ENCODE measurements at places on chromosomes 12 and 14. TPM values are rescaled to one million over a fixed set of nuclear protein-coding genes. Genes with fewer than 3 reads are reported as not detected.

GRCh38 chr12:91133871-91134270, 22.6 kb upstream of the LUM start:
- DNase-seq, result no peak

DNA sequence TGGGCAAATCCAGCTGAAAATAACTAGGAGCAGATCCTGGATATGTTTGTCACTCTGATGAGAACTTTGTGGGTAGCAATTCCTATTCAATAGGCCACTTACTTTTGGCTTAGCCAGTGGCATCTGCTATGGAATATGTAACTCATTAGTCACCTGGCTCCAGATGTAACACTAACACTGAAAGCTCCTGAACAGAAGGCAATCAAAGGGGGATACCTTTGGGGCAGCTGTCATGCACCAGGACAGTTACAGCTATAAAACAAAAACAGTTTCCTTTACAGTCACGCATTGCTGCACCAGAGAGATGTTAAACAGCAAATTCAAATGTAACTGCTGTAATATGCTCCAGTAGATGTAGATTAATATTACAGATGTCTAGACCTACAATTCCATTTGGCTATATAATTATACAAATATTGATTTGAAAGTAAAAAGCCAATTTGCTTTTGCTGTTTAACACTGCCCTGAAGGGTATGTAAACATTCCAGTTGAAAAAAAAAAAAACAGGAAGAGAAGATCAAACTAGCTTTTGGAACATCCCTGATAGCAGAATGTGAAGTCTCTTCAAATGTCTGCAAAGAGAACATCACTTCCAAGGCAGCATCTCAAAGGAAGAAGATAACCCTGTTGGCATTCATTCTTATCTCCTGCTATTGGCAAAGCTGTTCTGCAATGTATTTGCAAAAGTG, 18.4 kb downstream of the RACGAP1 start:
- no peak for DNase-seq

GRCh38 chr12:121858318-121858661, 369 bp downstream of the HPD start:
- no peak for DNase-seq

TCL1A gene
- not detected for polyA plus RNA-seq

DNA sequence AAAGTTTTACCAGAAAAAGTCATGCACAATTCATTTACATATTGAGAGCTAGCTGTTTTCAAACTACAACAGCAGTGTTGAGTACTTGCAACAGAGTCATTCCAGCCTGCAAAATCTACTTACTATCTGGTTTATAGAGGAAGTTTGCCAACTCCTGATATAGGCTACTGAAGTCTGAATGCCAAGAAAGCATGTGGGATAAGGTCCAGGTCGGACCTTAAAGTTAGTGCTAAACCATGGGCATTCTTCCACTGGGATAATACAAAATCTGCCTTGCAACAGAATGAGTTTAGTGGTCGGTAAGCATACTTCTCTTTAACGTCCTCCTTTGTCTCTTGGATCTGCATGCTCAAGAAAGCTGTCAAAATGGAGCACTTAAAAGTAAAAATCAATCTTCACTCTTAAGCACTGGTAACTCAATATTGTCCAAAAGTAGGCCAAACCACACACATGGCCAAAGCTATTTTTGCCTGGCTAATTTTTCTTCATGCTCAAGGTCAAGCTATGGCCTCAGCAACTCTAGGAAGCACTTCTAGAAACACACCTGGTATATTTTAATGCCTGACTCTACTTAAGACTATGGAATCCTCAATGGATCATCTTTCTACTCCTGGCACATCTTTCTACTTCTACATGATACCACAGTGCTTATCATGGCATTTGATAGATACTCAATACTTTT, 364.9 kb upstream of the KITLG start:
- DNase-seq, result no peak

CLEC1B gene
- polyA plus RNA-seq, result 2.4 TPM

SOX5 gene
- 14.8 TPM for polyA plus RNA-seq

DNA sequence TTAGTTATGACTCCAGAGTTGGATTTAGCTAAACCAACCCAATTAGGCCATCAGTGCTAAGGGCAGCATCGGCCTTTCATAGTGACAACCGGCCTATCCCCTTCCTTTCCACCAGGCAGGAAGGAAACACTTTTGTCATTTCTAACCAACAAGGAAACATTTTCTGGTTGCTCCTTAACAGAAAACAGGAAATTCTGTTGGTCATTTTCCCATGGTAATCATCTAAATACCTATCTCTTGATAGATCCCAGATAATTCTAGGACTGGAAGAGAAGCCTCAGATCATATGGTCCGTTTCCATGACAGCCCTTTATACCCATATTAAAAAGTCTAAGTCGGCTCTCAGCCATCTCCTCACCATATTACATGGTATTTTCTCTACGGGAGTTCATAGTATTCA, 79.2 kb upstream of the USP44 start:
- DNase-seq, result no peak

DNA sequence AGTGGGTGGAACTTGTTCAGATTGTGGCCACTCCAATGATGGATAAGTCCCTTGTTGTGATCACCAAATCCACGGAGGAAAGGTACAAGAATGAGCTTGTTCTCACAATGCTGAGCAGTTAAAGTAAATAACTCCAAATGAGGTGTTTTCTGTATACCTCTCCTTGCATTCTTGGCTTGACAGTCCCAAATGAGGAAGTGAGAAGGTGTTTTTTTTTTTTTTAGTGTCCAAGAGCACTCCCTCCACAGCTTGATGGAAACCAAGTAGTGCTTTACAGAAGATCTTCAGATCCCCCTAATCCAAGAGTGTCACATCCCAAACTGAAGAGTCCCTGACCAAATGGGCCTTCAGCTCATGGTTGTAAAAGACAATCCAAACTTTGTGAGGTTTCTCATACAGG, 153.6 kb downstream of the ATP23 start:
- no peak for DNase-seq

GRCh38 chr14:36570065-36570464, 12.3 kb downstream of the NKX2-8 start:
- DNase-seq, result no peak

MYF6 gene
- polyA plus RNA-seq, result not detected

- DNase-seq, result peak; percentile 23
These were observed 566 bp upstream of the PRDM4 start for GRCh38 chr12:107761502-107761904.

DNA sequence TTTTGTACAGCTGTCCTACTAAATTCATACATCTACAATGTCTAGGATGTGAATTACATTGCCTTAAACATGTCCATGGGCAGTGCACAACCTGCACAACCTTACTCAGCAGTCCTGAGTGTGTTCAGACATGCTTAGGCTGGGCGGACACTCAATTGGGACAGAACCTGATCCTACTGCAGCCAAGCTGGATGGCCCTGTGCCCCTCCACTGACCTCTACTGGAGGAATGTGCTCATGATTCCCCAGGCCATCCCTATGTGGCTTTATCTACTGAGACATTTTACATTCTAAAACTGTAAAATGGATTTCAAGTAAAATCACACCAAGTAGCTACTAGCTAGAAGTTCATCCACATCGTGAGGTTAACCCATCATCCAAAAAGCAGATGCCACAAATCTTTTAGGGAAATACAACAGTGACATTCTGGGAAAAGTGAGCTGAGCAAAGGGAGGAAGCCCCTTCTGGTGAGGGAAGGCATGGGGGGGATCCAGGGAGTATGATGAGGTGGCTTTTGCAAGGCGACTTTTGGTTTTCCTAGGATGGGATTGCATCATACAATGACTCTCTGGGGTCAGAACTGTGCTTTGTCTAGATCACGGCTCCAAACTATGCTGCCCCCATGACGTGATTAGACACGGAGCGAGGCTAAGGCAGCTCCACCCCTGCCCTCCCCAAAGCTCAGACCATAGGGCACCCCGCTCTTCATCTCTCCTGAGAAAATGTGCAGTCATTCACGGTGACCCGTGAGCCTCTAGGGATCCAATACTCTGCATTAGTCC, 911.7 kb upstream of the TMEM132C start:
- peak; percentile 21 for DNase-seq

- no peak for DNase-seq
These were observed 102.8 kb upstream of the BCAT1 start for GRCh38 chr12:25051656-25052195.

DNA sequence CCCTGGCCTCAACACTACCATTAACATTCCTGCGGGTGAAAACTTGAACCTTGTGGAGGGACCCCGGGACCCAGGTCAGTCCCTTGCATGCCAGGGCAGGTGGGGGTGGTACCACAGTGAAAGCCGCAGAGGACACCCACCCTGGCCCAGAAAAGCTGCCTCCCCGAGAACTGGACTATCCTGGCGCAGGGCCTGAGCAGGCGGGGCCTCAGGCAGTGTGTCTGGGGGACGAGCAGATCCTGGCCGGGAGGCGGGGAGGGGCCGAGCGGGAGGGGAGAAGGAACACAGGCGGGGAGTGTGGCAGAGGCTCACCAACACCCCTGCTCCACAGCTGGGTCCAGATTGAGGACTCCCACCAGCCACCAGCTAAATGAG, 10.0 kb downstream of the AHNAK2 start:
- DNase-seq, result peak; percentile 71

- DNase-seq, result peak; percentile 60
These were observed 41.3 kb downstream of the MED13L start for GRCh38 chr12:116236148-116236731.

DNA sequence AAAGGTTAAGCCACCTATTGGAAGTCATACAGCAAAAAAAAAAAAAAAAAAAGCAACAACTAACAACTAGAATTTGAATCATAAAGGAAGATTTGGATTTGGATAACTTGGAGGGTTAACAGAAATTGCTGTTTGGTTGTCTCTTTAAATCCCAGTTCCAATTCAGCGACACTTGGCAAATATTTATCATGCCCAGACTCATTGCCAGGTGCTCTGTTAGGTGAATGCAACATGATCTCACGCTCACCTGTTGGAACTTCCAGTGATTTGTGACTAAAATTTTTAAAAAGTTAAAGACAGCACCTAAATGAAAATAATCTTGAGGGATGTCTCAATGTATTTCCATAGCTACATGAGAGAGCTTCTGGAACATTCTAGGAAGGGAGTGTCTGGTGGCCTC, 103.7 kb downstream of the TBX3 start:
- DNase-seq, result no peak

DNA sequence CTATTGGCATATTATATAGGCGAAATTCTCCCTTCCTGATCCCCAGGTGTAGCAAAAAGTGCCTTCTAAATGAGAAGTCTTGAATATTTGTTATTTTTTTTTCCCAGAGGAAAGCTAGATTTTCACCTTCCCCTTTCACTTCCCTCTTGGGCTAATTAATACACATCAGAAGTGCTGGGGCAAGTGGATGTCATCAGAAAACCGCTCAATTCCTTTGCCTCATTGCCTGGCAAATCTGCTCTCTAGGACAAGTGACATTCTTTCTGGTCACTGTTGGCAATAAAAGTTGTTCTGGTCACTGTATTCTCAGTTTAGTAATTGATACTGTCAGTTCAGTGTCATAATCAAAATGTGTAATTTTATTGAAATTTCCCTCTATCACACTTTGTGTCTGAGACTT, 174.5 kb downstream of the ETNK1 start:
- no peak for DNase-seq

MYL6B gene
- polyA plus RNA-seq, result 82.2 TPM

DNA sequence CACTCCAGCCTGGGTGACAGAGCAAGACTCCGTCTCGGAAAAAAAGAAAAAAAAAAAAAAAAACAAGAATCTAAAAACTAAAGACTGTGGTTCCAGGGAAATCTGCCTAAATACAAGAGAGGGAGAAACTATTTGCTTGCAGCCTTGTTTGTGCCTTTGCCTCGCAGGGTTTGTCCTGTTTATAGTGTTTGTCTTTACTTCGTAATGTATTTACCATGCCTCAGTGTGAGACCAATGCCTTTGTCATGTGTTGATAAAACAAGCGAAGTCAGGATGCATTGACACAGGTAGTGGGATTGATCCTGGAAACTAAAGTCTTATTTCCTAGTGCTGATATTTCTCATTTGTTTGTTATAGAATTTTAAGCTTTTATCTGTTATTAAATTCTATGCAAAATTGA, 199.0 kb downstream of the EXOC5 start:
- DNase-seq, result no peak

DNA sequence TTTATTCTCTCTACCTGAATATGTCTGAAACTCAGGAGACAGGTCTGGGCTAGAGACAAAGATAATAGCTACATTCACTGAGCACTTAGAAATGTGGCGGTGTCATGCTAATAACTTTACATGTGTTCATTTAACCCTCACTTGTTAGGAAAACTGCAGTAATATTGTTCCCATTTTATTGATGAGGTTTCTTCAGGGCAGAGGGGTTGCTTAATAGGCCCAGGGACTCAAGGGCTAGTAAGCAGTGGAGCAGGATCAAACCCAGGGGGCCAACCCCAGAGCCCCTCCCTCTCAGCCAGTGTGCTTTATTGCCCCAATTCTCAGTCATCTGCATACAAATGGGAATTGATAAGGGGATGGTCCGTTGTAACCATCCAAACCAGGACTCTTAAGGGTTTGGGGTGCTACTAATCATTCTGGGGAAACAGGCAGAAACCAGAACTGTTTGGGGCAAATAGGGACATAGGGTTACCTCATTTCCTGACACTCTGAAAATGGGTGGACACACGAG, 142.8 kb upstream of the AMIGO2 start:
- no peak for DNase-seq

DNA sequence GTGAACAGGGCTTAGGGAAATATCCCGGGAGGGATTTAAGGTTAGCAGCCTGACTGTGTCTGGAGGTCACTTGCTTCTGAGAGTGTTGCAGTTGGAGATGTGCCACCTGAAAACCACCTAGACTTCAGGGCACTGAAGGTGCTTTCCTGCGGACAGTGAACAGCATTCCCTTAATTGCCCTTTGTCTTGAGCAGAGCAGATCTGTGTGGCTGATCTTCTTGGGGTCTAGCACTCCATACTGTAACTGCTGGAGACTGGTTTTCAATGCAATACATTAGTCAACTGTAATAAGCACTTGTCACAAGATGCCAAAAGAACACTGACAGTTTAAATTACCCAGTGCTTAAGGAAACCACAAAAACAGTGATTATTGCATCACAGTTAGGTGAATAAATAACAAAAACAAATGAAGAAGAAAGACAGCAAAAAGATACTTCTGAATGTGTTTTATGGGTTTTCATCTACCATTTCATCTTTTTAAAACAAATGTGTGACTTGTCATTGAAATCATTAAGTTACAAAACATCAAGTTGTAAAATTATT, 111.8 kb downstream of the PRIMA1 start:
- DNase-seq, result no peak

- DNase-seq, result no peak
These were observed 225.4 kb downstream of the BTG1 start for GRCh38 chr12:91920276-91920675.

HSPB8 gene
- polyA plus RNA-seq, result 45.4 TPM

KCNC2 gene
- polyA plus RNA-seq, result not detected

- DNase-seq, result no peak
These were observed 88.1 kb downstream of the PAPOLA start for GRCh38 chr14:96590190-96590864.

- DNase-seq, result no peak
These were observed 1.7 kb downstream of the ZNF410 start for GRCh38 chr14:73888460-73888725.

DNA sequence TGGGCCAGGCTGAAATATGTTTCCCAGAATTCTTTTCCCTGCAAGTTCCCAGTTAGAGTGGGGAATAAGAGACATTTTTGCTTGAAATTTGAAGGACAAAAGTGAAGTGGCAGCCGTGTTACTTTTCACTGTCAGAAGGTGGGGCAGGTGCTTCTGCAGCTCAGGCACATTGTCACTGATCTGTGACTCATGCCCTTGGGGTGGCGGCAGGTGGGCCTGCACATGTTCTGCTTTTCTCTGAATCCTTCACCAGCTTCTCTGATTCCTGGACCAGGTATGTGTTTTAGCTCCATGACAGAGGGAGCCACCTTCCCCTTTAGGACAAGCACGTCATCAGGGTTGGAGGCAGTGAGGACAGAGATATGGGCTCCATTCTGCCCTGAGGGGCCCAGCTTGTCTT, 11.7 kb upstream of the KCNA5 start:
- no peak for DNase-seq

- no peak for DNase-seq
These were observed 583.6 kb downstream of the BCL11B start for GRCh38 chr14:98688446-98688845.

All from hepatocyte (in vitro differentiated cells).